ENCODE measurements at places on chromosomes 1 and 21. TPM values are rescaled to one million over a fixed set of nuclear protein-coding genes. Genes with fewer than 3 reads are reported as not detected.

The LCE3E gene
- total RNA-seq: not detected

The LTN1 gene
- 24.9 TPM for total RNA-seq

The INAVA gene
- total RNA-seq: not detected

The HORMAD1 gene
- not detected for total RNA-seq

DNA sequence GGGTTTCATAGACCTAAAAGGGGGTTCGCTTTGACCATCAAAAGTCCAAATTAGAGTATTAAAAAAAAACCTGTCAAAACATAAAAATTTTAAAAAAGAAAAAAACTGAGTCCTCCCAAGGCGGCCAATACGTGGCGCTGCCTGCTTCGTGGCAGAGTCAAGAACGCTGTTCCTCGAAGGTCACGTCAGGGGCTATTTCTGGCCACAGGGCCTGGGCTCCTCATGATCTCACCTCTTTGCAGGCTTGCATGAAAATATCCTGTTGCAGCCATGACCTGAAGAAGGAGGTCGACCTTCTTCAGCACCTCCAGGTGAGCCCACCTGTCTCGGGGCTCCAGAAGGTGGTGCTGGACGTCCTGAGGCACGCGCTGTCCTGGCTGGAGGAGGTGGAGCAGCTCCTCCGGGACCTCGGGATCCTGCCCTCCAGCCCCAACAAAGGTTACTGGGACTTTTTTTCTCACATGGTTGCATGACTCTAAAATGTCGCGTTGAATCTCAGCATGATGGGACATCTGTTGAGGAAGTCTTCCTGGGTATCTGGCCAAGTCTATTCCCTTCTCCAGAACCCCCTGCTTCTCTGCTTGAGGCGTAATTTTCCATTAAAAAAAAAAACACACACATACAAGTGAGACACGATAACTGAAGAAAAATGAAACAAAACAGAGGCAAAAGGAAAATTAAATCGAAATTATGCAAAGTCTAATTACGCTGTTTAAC, 80.4 kb upstream of the EFHD2 start:
- no peak for DNase-seq

GRCh38 chr21:29121759-29122158, 8.7 kb upstream of the MAP3K7CL start:
- DNase-seq: no peak

- DNase-seq: peak; percentile 8
These were observed 252.4 kb upstream of the DUSP10 start for GRCh38 chr1:221994274-221994698.

DNA sequence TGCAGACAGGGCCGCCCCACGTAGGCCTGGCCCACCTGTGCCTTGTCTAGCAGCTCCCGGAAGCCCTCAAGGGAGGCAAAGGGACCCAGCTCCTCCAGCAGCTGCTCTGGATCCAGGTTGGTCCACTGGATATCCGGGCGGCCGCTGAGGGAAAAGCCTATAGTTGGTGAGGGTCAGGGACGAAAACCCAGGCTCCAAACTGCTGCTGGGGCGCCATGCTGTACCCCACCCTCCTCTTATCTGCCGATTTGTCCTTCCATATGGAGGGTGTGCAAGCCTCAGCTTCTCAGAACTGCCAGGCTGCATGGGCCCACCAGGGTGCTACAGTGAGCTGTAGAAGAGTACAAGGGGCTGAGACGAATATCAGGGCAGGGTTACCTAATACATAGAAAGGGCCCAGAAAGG, 12.2 kb downstream of the PTCH2 start:
- DNase-seq: no peak

DNA sequence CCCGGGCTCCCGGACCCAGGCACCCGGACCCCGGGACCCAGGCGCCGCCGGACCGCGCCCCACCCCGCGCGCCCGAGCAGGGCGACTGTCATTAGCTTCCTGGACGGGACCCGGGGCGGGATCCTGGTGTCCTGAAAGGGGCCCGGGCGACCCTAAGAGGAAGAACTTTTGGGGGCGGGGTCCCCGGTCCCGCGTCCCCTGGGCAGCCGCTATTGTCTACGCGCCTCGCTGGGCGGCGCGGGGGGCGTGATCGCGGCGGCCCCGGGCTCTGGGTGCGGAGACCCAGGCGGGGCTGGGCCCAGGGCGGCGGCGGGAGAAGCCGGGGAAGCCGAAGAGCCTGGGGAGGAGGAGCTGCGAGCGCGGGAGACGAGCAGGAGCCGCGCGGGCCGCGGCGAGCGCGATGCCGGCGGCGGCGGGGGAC, 465 bp downstream of the HUNK start:
- no peak for DNase-seq

DNA sequence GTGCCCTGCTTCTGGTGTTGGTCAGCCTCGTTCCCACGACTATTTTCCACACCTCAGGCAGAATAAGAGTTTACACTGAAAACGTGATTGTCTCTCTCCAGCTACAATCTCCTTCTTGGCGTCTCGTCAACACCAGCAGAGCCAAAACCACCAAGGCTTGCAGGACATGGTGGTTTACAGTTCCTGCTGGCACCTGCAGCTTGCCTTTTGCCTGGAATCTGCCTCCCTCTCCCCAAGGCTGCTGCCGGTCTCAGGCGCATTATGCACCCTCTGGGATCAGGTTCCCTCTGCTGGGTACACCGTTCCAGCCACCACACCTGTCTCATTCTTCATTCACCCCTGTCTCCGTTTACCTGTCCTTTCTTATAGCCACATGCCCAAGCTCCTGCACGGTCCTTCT, 315.9 kb downstream of the DSCAM start:
- DNase-seq: no peak

Measured in activated T-helper 2 cell treated with anti-CD3 and anti-CD28 coated beads, Interferon-gamma antibody, Interleukin-2, Interleukin-4, amounts not matched to agents 10 μg/mL and 5 μg/mL and 100 μg/mL, durations not matched to agents 14 hours and 24 hours and 36 hours (primary cell).